ENCODE measurements at places on chromosomes 4 and X.

- DNase-seq = no peak
Observed at GRCh38 chr4:93396272-93396671, 432.3 kb upstream of the ATOH1 start.

DNA sequence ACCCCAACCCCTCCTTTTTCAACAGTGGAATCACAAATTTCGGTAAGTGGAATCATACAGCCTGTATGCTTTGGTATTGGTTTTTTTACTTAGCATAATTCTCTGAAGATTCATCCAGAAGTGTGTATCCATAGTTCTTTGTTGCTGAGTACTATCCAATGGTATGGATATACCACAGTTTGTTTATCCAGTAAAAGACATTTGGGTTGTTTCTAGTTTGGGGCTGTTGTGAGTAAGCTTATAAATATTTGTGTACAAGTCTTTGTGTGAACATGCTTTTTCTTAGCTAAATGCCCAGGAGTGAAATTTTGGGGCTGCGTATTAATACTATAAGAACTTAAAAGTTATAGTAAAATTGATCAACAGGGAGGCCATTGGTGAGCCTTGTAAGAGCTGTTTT, 57.5 kb upstream of the GC start:
- DNase-seq = no peak

GRCh38 chr4:9832640-9833039, 51.2 kb downstream of the DRD5 start:
- no peak for DNase-seq

- no peak for DNase-seq
Observed at GRCh38 chr4:7375427-7375826, 59.3 kb downstream of the PSAPL1 start.

DNA sequence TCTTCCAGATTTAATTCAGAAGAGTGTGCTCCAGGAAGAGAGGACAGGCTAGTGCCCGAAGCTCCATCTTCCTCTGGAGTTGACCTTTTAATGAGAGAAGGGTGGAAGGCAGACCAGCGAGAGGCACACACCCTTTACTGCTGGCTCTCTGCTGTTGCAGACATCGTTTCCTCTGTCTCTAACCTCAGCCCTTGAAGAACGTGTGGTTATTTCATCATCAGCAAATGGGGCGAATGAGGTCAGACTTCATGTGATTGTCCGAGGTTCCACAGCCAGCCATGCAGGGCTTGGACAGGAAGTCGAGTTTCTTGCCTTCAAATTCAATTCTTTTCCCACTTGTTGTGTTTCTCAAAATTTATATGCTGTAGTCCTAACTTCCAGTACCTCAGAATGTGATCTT, 155.2 kb upstream of the MSX1 start:
- no peak for DNase-seq

- DNase-seq = no peak
Observed at GRCh38 chr4:108589961-108590360, 30.4 kb upstream of the RPL34 start.

DNA sequence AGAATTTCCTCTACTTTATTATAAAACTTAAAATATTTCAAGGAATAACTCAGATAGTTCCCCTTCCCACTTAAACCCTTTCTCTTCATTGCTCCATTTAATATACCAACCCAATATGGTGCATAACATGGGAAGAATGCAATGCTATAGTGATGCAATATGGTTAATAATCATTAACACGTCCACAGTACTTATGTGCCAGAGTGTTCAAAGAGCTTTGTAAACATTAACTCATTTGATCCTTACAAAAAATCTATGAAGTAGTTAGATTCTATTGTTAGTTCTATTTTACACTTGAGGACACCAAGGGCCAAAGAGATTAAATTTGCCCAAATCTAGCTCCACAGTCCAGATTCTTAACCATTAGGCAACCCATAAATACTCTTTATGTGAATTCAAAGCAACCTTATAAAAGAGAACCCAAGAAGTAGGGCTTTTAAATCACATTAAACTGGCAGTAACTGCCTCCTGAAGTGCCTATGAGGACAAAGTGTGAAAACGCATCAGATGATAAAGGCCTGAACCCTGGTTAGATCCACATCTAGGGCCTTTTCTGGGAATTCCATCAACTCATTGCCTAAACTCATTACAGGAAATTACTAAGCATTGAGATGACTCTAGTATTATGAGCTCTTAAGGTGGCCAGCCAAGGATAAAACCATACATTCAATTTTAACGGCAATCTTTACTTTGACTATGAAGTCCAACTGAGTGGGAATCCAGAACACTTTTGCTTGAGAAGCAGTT, 94.3 kb downstream of the AREG start:
- no peak for DNase-seq

GRCh38 chrX:95919605-95920004, 765.0 kb upstream of the DIAPH2 start:
- no peak for DNase-seq

DNA sequence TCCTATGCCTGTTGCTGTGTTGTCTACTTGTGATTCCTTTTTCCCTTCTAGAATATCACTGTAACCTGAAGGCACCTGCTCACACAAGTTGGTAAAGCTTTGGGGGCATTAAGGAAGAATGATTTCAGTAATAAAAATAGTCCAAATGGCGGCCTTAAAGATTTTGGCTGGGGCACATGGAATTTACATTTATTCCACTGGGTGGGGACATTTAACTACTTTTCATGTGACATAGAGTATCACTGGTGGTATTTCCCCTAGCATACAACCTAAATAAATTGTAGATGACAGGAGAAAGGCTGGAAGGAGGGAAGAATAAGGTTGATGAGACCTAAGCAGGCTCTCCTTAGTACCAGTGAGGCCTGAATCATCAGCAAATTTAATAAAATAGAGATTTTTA, 121.8 kb upstream of the EDA2R start:
- DNase-seq = no peak

GRCh38 chr4:3641501-3641900, 109.3 kb upstream of the LRPAP1 start:
- no peak for DNase-seq

DNA sequence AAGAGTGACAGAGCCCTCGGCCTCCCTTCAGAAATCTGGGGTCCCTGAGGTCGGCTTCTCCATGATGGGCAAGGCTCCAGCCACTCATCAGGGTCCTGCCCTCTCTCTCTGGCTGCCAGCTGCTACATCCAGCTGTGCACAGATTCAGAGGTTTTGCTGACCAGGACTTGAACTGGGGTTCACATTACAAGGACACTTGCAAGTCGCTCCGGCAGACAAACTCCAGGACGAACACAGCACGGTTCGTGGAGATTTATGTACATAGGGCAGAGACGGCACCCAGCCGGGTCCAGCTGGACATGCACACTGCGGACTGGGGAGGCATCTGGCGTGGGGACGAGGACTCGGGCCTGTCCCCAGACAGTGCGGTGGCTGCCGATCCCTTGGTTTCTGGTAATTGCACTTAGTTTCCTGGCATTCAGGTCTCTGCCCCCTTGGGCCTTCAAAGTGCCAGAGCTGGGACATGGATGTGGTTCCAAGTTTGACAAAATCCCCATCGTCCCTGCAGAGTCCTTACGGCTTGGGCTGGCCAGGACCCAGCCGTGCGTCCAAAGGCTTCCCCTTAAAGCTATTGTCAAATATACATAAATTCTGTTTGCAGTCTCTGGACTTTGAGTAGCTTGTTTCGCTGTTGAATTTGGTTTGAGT, 6.2 kb upstream of the C4orf50 start:
- DNase-seq = no peak

DNA sequence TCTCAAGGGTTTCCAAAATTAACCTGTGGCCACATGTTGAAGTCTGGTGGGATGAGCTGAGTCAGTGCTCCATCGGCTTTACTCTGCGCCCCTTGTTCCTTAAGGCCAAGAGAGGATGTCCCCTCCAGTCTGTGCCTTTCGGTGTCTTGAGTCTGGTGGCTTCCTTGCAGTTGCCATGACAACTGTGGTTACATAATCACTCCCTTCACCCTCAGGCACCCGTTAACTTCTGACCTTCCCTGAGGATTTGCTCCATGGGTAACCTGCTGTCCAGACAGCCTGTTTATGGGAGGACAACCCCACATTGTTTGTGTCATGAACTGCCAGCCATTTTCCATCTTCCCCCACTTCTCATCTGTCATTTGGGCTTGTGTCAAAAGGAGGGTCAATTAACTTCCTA, 401.1 kb upstream of the LCORL start:
- DNase-seq = no peak

DNA sequence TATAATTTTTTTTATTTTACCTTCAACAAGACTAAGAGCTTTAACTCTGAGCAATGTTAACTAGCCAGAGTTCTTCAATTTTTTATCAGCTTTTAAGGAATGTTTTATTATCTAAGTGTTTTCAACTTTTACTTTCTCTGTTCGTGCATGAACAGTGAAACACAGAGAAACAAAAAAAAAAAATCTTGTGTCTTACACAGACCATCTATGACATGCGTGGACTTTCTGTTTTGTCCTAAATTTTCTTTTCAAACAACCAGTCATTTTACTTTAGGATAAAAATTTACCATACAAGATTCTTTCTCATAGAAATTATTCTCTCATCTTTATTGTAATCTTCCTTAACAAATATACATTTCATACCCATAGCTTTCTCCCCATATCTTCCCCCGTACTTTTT, 731.9 kb upstream of the PCDH10 start:
- DNase-seq = no peak

GRCh38 chr4:3599951-3600350, 67.7 kb upstream of the LRPAP1 start:
- no peak for DNase-seq

GRCh38 chr4:188904617-188905016, 765.4 kb downstream of the TRIML1 start:
- DNase-seq = no peak

DNA sequence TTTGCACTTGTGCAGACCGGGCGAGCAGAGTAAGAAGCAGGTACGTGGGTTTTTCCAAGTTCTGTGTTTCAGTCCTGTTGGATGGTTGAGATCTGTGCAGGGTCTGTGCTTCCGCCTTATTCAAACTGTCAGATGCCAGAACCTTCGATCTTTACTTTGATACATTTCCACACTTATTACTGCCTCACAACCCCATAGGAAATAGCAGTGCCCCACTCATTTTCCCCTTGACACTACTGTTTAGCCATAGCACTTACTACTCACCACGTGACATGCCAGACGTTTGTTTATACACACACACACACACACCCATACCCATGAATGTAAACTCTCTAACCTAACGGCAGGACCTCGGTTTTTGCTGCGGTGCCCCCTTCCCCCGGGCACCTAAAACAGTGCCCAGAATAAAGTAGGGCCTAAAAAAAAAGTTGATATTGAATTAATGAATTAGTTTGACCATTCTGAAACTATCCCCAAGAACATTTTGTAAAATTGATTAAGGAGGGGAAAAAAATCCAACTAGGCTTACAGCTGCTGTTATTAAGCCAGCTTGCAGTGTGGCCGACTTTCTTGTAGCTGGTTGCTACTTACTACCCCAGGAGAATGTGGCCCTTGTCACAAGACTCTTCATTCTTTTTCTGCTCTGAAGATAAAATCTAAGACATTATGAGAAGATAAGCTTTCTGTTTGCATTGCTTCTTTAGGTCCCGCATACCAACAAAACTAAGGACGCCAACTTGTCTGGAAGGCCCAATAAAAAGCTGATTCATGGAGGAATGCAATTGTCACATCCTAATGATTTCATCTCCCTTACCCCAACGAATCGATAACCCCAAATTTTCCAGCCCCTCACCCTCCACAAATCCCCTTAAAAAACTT, 704 bp upstream of the SEPSECS start:
- DNase-seq = peak; percentile 2

DNA sequence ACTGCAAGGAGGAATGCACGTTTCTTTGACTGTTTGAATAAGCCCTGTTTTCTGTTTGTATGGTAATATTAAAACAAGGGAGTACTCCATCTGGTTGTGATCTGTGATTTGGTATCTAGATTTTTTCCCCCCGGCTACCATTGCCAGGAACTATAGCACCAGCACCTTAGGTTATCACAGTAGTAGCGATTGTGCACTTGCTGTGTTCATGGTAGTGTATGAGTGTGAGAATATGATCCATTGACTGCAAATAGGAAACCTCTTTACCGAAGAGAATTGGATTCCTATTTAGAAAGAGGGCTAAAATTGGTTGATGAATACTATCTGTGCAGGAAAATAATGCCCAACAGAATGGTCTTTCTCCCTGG, 69.9 kb downstream of the LARP7 start:
- DNase-seq = no peak

DNA sequence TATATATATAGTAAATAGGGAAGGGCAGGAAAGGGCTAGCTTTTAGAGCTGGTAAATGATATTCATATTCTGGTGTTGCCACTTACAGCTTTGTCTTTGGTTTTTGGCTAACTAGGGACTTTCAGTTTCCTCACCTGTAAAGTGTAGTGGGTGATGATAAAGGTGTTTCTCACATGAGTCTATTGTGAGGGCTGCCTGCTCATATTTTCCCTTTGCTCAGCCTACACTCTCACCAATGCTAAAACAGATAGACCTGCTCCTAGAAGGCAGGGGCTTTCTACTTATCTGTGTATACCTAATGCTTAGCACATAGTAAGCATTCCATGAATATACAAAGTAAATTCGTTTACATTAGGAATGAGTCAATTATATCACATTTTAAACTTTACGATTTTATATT, 137.2 kb upstream of the HS3ST1 start:
- no peak for DNase-seq

DNA sequence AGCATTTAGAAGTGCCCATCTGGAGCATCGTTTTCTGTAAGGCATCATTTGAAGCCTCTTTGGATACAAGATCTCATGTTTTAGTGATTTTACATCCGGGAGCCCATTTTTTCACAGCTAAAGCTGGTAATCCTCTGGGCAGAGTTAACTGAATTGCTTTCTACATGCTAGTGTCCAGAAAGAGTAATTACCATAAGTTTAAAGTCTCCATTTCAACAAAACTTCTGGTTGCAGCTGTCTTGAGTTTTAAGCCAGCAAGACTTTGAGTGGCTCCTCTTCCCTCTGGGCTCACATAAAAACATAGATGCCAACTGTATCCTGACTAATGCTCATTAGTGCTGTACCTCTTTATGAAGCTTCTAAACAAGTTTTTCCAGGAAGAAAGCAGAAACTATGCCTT, 65.4 kb downstream of the GPRIN3 start:
- no peak for DNase-seq

DNA sequence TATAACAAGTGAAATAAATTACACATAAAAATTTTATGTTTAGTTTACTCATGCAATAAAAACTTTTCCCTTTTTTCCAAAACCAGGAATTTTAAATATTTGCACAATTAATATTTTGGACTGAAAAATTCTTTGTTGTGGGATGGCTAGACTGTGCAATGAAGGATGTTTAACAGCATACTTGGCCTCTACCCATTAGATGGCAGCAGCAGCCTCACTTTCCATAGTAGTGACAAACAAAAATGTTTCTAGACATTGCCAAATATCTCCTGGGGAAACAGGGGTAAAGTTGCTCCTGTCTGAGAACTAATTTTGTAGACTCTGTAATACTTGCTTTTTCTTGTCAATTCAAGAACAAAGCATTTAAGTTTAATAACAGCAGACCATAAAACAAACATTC, 49.8 kb downstream of the SCLT1 start:
- DNase-seq = no peak

Measured in CD4-positive, alpha-beta T cell treated with Interleukin-12 subunit alpha and Interleukin-12 subunit beta, for 1 hour (primary cell).